ENCODE measurements at places on chromosomes 5 and 9. TPM values are rescaled to one million over a fixed set of nuclear protein-coding genes. Genes with fewer than 3 reads are reported as not detected.

PCDHB14 gene
- total RNA-seq = 13.5 TPM

TMEM171 gene
- total RNA-seq = 1.6 TPM

SOWAHA gene
- 2.3 TPM for total RNA-seq

C8G gene
- not detected for total RNA-seq

SPATA31A1 gene
- total RNA-seq = not detected

SLC6A7 gene
- 0.11 TPM for total RNA-seq

SLC45A2 gene
- total RNA-seq = 6.4 TPM

HAVCR2 gene
- 1.8 TPM for total RNA-seq

PCDH1 gene
- 23.0 TPM for total RNA-seq
